Fibroblast of mammary gland (primary cell): ENCODE measurements at places on chromosomes 2 and 18.

- no peak for DNase-seq
These were observed 7.7 kb upstream of the SNTG2 start for GRCh38 chr2:942775-943460.

- no peak for DNase-seq
These were observed 112.0 kb downstream of the TRABD2A start for GRCh38 chr2:84768840-84769239.

- DNase-seq, result no peak
These were observed 3.0 kb downstream of the ADRA2B start for GRCh38 chr2:96113367-96113677.

- DNase-seq, result peak; percentile 47
These were observed 117.6 kb downstream of the FAM124B start for GRCh38 chr2:224284134-224284946.

- no peak for DNase-seq
These were observed 117.4 kb downstream of the PMS1 start for GRCh38 chr2:189901664-189902063.

DNA sequence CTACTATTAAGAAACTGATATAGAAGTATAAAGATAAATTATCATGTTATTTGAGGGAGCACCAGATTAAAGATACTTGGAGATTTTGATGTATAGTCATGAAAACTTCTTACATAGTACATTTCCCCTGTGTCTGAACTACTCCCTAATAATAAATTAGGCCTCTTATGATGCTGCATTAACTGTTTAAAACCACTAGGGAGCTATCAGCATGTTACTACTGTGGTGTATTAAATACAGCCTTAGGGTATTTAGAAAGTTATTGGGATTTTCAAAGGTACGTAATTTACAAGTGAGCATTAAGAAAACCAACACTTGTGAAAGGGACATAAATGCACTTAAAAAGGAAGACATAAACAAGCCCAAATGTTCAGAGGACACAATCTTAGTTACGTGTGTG, 714.0 kb downstream of the EPHA4 start:
- no peak for DNase-seq

DNA sequence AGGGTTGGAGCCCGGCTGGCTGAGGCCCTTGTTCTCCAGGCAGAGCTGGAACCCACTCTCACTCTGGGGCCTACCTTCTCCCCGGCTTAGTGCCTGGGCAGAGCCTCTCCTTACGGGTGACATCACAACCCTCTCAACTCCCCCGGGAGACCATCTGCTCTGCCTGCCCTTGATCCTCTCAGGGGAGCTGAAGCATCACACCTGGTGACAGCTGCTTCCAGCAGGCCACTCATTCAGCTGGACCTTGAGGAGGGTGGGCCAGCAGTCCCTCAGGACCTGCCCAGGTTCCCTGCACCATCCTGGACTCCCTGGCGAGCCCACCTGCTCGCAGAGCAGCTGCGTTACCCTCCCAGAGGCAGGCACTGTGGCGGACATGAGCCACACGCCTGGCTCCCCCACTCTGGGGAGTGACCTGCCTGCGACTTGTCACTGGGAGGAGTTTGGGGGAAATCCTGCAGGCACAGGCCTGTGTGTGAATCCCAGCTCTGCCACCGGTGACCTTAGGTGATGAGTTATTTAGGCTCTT, 13.1 kb downstream of the HS6ST1 start:
- peak; percentile 65 for DNase-seq

GRCh38 chr2:219957820-219958219, 330.4 kb downstream of the SLC4A3 start:
- DNase-seq, result no peak

DNA sequence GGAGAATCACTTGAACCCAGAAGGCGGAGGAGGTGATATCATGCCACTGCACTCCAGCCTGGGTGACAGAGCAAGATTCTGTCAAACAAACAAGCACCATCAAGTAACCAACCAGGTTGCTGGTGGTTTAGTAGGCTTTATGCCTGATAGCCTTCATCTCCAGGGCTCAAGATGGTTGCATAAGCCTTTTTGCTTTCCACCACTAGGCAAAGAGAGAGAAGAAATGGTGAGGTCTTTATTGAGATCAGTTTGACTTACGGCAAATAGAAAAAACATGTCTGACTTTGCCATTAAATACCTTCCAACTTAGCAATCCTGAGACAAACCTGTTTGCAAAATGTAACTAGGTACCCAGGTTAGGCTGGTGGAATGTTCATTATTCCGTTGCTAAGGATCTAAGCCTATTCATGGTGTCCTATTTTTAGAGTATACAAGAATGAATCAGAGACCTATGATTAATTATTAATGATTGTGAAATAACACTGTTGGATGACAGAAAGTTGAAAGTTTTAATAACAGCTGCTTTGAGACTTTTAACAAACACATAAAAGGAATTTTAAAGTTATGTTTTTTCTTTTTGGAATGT, 53.5 kb upstream of the SLC38A11 start:
- peak; percentile 13 for DNase-seq
